Stimulated activated CD8-positive, alpha-beta memory T cell treated with anti-CD3 and anti-CD28 coated beads, Interleukin-7, amount 100 ng/mL, for 1 hour (primary cell): ENCODE measurements at places on chromosomes 2 and 18.

DNA sequence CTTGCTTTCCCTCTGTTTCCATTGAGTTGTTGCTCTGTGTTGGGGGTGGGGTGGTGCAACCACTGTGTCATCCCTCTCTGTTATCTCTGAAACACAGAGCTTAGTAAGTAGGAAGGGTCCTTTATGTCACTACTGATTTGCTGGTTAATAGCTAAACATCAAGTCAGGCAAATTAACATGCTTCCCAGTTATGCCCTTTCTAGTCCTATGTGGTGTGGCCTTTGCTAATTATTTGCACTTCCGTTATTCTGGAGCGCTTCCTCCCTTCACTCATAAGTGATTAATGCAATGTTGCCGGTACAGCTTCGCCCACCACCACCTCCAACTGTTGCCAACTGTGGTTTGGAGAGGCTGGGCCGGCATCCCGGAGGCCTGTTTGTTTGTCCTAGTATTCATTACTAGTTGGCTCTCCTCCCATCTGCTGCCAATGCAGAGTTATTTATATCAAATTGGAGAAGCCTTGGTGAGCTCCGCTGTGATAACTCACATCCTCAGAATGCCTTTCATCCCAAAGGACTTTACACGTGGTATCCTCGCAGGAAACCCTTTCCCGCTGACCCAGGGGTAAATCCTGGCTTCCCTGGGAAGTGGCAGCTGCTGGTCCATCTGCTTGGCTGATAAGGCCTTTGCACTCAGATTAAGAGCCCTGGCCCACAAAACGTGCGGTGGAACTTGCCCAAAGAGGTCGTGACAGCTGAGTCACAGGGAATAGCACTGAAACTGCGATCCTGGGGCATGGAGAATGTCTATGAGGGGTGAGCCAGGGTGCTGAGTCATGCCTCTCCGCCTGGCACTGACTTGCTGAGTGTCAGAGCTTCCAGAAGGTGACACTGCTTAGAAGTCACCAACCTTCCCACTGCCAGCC lies 72.0 kb upstream of the ZCCHC2 start:
- DNase-seq: no peak

DNA sequence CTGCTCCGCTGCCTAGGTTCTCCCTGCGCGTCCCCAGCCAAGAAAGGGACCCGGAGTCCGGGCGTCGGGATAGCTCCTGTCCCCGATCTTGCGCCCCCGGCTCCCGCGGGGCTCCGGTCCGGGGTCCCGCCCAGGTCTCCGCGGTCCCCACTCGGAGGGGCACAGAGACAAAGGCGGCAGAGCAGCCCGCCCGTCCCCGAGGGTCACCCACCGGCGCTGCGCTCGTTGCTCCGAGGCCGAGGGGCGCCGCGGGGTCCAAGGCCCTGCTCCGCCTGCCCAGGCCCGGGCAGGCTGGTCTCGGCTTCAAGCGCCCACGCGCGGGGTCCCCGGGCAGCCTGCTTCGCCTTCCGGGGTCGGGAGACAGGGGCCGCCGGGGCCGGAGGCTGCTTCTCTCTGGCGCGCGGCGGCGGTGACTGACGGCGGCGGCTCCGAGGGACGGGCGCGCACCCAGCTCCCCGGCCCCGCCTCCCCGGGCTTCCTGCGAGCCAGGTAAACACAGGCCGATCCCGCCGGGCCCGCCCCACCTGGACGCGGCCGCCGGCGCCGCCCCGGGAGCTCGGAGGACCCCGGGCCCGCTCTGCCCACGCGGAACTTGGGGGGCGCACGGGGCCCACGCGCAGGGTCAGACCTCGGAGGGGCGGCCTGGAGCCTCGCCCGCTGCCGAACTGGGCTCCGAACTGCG lies at the start of gene MBP:
Gene MBP (minus strand): TSS at position 415 of the 682 bp plus-strand sequence. CDS start 27,522 bp downstream, outside the sequence.
- no peak for DNase-seq

DNA sequence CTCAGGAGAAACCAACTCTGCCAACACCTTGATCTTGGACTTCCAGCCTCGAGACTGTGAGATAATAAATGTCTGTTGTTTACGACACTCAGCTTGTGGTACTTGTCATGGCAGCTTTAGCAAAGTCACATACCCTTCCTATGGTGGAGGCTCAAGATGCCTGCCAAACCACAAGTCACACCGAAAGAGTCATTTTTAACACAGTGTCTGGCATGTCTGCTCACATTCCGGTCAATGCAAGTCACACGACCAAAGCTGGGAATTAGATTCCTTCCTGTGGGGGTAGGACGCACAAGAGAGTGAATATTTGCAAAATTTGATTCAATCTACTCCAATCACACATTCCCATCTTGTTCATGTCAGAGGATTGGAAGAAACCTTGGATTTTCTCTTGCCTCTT lies 24.6 kb downstream of the KCNE4 start:
- DNase-seq: no peak

DNA sequence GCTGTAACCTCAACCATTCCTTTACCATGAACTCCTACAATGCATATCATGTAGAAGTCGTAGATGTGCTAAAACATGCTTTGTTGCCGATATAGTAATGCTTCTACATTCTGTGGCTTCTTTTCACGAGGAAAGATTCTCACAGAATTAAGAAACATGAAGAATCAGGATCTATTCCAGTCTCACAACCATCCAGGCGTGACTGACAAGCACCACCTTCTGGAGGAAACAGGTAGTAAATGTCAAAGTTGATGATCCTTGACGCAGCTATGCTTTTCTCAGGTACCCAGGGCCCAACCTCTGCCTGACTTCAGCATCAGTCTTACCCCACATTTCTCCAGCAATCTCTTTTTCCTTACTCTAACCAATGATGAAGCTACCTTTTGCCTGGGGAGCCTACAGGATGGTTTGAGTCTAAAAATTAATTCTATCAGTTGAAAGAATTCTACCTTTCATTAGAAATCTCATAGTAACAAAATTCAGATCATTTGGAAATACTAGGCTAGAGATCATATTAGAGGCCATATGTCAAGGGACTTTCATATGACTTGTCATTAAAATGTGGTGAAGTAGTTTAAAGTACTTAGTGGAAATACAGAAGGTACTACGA lies 123.3 kb upstream of the RND3 start:
- no peak for DNase-seq

DNA sequence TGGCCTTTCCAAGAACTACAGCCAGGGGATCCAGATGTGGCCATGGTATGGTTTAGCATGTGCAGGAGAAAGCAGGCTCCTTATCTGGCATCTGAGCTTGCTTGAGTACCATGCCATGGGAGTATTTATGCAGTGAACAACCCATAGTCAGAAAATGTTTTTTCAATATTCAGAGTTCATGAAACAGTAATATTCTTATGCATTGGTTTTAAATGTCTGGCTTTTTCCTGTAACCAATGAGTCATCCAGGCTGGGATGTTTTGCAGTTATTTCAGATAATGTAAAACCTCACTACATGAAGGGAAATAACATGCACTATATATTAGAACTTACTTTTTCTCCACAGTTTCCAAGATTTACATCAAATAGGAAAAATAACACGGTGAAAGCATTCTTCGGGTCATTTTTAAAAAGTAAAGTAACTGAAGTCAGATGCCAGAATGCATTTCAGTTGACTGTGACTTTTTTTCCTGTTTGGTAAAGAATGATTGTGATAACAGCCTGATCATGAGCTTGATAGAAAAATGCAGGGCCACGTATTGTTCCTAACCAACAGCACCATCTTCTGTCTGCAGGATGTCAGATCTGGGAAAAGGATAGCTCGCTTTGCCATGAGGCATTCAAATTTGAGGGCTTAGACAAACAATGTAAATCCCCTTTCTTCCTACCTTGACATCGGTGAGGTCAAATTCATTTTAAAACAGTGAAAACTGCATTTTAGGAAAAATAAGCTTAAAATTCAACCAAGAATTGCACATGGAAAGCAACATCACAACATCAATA lies 152.8 kb downstream of the DSC3 start:
- no peak for DNase-seq

GRCh38 chr2:68287580-68288441 lies 31.9 kb downstream of the CNRIP1 start:
- no peak for DNase-seq

- DNase-seq: no peak
Observed at GRCh38 chr18:70709144-70709543, 420.3 kb downstream of the SOCS6 start.

DNA sequence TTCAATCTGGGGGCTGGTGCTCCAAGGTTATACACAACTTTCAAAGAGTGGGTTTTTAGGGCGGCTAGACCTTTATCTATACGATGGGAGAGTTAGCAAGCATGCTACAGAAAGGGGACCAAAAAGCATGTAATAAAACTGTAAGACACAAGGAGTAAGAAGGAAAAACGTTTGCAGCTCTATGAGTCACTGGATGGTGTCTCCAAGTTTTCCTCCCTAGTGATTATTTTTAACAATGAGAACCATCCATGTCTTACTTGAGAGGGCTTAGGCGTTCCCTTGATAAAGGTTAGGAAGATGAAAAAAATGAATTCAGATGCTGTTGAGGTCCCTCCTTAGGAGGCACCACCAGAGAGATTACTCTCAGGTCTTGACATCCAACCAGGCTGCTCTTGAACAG lies 75.9 kb downstream of the HRH4 start:
- no peak for DNase-seq

GRCh38 chr2:199955339-199956061 lies at the start of the genes MAIP1 and TYW5:
TSS of gene MAIP1 (plus strand) at chr2:199955582. CDS start at chr2:199955799, 217 bp downstream.
TSS of gene TYW5 (minus strand) at chr2:199955491. CDS start at chr2:199955470, 21 bp downstream.
- peak; percentile 56 for DNase-seq

DNA sequence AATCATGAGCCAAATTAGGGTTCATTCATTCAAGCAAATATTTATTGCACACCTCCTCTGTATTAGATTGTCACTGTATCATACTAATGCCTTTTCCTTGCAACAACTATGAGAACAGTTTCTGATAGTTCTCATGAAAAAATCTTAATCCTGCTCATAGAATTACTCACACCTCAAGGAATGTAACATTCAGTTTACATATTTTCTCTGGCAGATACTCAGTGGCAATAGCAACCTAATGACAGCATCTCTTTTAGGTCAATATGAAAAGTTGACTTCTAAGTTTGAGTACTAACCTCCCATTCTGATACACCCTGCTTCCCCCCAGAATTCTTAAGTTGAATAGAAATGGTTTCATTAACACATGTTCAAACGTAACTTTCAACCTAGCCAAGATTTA lies 132.0 kb downstream of the VWC2L start:
- DNase-seq: no peak

- no peak for DNase-seq
Observed at GRCh38 chr2:62296034-62296831, 100.3 kb downstream of the B3GNT2 start.

GRCh38 chr2:100935372-100935752 lies 66.7 kb upstream of the RPL31 start:
- DNase-seq: no peak

DNA sequence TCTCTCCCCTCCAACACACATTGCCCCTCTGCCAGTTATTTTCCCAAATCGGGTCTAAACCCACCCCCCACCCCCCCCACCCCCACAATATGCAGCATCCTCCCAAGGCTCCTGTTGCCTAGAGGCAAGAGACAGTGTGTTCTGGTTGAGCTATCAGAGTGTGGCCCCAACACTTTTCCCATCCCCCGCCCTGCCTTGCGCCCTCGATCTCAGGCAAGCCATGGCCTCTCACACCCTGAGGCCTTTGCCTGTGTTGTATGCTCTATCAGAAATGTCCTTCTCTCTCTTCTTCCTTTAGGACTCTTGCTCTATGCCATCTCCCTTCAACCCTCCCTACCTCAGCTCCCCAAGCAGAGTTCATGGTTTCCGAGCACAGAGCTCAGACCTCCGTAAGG lies 9.5 kb upstream of the GRHL1 start:
- DNase-seq: no peak
